ENCODE measurements at places on chromosomes 16 and 17. TPM values are rescaled to one million over a fixed set of nuclear protein-coding genes. Genes with fewer than 3 reads are reported as not detected.

UMOD gene
- not detected for total RNA-seq

ZNF830 gene
- 22.3 TPM for total RNA-seq

MYH11 gene
- total RNA-seq: not detected

SOX8 gene
- 72.7 TPM for total RNA-seq

CBX2 gene
- total RNA-seq: 35.8 TPM

- no peak for DNase-seq
These were observed 2.2 kb upstream of the KRTAP9-3 start for GRCh38 chr17:41230094-41230493.

DNA sequence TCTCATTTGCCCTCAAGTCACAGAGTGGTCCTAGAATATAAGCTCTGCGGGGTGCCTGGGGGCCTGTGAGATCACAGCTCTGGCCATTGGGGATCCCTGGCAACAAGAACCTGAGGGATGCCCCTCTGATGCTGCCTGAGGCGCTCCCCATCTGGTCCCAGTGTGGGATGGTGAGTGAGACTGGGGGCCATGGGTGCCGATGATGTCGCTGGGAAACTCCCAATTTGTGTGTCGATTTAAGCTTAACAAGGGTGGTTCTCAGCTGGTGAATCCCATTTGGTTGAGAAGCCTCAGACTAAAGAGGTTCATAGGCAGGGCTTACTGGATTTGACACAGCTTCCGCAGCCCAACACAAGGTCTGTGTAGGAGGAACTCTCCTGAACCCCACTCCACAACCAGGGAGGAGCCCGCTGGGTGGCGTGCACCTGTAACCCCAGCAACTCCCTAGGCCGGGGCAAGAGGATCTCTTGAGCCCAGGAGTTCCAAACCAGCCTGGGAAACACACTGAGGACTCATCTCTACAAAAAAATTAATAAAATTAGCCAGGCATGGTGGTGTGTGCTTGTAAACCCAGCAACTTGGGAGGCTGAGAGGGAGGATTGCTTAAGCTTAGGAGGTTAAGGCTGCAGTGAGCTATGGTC, 63.7 kb upstream of the SIAH1 start:
- DNase-seq: no peak

GRCh38 chr17:76433693-76434092, 19.3 kb downstream of the UBE2O start:
- no peak for DNase-seq

GRCh38 chr17:42674755-42675347, 1.9 kb downstream of the PLEKHH3 start:
- DNase-seq: no peak

DNA sequence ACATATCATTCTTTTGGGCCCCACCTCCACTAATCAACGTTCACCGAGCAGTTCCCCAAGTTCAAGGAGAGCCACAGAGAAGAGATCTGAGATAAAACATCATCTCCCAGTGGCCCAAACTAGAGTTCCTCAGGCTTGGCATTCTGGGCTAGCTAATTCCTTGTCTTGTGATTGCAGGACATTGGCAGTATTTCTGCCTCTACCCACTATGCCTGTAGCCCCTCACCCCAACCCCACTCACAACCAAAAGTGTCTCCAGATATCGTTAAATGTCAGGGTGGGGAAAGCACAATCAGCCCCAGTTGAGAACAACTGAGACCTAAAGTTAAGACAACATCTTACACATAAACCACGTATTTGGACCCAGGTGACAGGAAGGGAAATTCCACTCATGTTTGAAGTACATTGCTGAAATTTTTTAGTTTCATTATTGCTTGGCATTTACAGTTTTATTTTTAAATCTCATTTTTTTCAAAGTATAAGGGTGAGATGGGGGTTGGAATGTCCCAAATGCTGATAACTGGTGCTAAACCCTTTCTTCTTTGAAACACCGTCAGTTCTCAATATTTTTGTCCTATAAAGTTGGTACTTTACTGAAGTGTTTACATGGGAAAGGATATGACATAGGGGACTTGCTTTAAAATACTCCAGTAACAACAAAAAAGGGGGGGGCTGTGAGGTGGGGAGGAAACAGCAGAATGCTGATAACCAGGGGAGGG, 13.6 kb downstream of the ZC3H7A start:
- DNase-seq: no peak

- DNase-seq: peak; percentile 31
These were observed 13.7 kb downstream of the BLMH start for GRCh38 chr17:30278032-30278431.

DNA sequence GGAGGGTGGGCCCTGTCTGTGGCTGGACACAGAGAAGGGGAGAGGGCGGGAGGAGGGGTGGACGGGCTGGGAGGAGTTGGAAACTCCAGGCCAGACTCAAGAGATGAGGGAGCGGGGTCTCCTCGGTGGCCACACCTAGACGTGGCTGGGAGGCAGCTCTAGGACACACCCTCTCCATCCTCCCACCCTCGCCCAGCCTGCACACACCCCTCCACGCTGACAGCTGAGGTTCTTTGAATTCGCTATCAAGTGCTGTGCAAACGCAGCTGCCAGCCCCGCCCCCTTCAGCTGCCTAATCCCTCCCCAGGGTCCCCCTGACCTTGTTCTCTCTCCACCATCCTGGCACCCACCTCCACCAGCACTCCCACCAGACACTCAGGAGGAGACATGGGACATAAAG, 48.7 kb downstream of the DNAH17 start:
- no peak for DNase-seq

DNA sequence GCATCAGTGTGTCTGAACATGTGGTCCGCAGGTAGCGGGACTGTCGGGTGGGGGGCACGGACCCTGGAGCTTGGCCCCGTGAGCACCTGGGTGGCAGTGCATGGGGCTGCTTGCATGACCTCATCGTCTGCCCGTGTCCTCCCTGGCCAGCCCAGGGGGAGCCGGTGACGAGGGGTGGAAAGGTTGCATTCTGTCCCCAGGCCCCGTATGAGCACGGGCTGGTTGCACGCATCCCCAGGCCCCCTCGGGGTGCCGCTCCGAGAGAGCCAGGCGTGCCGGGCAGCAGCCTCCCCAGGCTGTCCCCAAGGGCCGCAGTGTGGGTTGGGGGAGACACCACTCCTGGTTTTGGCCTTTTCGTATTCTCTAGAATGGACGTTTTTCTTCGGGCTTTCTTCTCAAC, 29.9 kb downstream of the TSC2 start:
- no peak for DNase-seq

DNA sequence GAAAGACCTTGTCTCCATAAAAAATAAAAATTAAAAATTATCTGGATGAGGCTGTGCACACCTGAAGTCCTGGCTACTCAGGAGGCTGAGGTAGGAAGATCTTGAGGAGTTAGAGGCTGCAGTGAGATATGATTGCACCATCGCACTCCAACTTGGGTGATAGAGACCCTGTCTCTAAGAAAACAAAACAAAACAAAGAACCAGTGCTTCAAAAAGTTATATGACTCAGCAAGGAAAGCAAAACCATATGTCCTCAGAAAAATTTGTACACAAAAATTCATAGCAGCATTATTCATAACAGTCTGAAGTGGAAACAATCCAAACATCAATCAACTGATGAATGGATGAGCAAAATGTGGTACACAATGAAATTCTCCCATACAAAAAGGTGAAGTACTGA, 48.9 kb downstream of the SLFN5 start:
- DNase-seq: no peak

DNA sequence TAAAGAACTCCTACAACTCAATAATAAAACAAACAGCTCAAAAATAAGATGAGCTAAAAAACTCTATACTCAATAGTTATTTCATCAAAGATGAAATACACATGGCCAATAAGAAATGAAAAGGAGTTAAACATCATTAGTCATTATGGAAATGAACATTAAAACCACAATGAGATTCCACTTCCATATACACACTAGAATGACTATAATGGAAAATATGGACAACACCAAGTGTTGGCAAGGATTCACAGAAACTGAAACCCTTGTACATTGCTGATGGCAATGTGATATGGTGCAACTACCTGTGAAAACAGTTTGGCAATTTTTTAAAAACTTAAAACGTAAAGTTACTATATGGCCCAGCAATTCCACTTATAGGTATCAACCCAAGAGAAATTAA, 91.4 kb downstream of the GRIN2A start:
- DNase-seq: no peak

Data from G401 (cell line).